ENCODE measurements at places on chromosomes 7 and 10. TPM values are rescaled to one million over a fixed set of nuclear protein-coding genes. Genes with fewer than 3 reads are reported as not detected.

Gene SLC16A12
- not detected for total RNA-seq

Gene POMZP3
- 12.4 TPM for total RNA-seq

Gene IKZF1
- 1.7 TPM for total RNA-seq

Gene FFAR4
- 0.25 TPM for total RNA-seq

Gene DNAJC12
- 19.6 TPM for total RNA-seq

Gene NPY4R2
- not detected for total RNA-seq

Gene STEAP1
- 3.2 TPM for total RNA-seq

Gene DKK1
- 115 TPM for total RNA-seq

Gene CUL1
- total RNA-seq = 27.6 TPM

Gene SCIN
- total RNA-seq = 72.3 TPM

Gene ITPRID1
- total RNA-seq = 2.9 TPM

Gene TMEM196
- 15.5 TPM for total RNA-seq

Gene PMS2
- 24.6 TPM for total RNA-seq

Gene SLC13A1
- total RNA-seq = 0.06 TPM

Gene TAS2R4
- 0.41 TPM for total RNA-seq

Measured in motor neuron (in vitro differentiated cells).